LoVo (cell line): ENCODE measurements at places on chromosomes 5 and 9.

GRCh38 chr9:14080959-14081542, 232.9 kb downstream of the NFIB start:
- no peak for DNase-seq

DNA sequence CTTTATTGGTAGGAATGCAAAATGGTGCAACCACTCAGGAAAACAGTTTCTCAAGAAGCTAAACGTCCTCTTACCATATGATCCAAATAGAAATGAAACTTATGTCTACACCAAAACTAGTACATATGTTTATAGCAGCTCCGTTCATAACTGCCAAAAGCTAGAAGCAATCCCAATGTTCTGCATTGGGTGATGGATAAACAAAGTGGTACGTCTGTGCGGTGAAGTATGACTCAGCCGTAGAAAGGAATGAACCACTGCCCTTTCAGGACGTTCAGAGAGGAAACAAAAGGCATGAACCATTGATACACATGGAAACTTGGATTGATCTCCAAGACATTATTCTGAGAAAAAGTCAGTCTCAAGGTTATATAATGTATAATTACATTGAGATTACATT, 27.6 kb downstream of the HNRNPH1 start:
- no peak for DNase-seq

DNA sequence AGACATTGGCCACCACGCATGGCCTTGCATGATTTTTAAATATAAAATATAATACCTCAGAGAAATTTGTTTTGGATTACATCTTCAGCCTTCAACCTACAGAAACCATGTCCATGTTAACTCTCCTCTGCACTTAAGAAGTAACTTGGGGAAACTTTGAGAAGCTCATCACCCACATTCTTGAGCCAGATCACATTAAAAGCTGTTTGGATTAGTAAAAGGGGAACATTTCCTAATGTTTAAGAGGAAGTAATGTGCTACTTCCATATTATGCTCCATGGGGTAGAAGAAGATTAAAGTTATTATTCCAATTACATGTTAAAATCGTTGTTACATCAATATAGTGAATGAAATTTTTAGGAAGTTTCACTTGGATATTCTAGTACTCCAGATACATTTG, 10.4 kb upstream of the CEP120 start:
- no peak for DNase-seq

DNA sequence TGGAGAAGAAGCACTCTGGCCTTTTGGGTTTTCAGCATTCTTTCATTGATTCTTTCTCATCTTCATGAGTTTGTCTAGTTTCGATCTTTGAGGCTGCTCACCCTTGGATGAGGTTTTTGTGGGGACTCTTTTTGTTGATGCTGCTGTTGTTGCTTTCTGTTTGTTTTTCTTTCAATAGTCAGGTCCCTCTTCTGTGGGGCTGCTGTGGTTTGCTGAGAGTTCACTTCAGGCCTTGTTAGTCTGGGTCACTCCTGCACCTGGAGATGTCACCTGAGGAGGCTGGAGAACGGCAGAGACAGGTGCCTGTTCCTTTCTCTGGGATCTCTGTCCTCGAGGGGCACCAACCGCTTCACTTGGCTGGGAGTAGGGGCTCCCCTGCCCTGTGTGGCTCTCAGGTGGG, 14.0 kb downstream of the RANBP17 start:
- DNase-seq: no peak

DNA sequence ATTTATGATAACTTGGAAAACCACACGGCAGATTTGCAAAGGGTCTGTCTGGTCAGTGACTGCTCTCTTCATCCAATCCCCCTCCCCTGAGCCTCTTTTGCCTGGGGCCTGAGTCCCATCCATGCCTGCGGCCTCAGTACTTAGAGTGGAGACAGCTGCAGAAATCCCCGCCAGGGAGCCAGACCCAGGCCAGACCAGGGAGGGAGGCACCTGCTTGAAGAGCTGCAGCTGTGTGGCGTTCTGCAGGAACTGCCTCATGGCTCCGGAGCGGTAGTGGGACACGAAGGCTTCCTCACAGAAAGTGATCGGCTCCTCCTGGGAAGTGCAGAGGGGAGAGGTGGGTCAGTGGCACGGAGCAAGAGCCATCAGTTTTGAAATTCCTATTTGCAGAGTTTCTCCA, 101.6 kb downstream of the CRB2 start:
- no peak for DNase-seq
